ENCODE measurements at places on chromosomes 1 and 21. TPM values are rescaled to one million over a fixed set of nuclear protein-coding genes. Genes with fewer than 3 reads are reported as not detected.

SH2D5 gene
- total RNA-seq, result 0.54 TPM

ADGRL2 gene
- 104 TPM for total RNA-seq

DHRS3 gene
- 18.4 TPM for total RNA-seq

KCNJ10 gene
- total RNA-seq, result not detected

CLCNKA gene
- not detected for total RNA-seq

BTBD8 gene
- 3.2 TPM for total RNA-seq

FCAMR gene
- not detected for total RNA-seq

PPIAL4G gene
- not detected for total RNA-seq

TFF2 gene
- not detected for total RNA-seq

STX12 gene
- 61.6 TPM for total RNA-seq

MCOLN3 gene
- not detected for total RNA-seq
